Umbilical cord (tissue), 2 donors: ENCODE measurements at places on chromosomes 1 and 21. TPM values are rescaled to one million over a fixed set of nuclear protein-coding genes. Genes with fewer than 3 reads are reported as not detected.

Gene VWA1
- 58.7 TPM for total RNA-seq

Gene ZBTB8B
- 2.6 TPM for total RNA-seq

Gene LAMC1
- total RNA-seq = 585 TPM

Gene LENEP
- not detected for total RNA-seq

Gene PCNX2
- 12.5 TPM for total RNA-seq

Gene RGS13
- total RNA-seq = 5.5 TPM

Gene ANKRD35
- total RNA-seq = 0.72 TPM

Gene PSMB2
- total RNA-seq = 14.4 TPM

Gene COL24A1
- total RNA-seq = 7.5 TPM

DNA sequence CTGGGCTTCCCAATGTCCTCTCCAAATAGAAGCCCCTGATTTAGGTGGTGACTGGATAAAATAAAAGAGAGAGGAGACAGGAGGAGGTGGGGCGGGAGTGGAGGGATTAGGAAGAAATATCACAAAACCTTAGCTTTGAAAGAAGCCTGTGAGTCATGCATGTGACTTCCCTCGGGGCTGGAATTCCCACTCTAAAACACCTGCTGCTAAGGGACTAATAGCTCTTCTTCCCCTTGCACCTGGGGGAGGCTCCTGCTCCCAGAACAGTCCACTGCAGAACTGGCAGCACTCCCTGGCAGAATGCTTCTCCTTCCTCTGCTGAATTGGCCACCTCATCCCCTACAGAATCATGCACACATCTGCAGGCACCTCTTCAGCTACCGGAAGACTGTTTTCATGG lies 207.2 kb downstream of the ATG4C start:
- no peak for DNase-seq

DNA sequence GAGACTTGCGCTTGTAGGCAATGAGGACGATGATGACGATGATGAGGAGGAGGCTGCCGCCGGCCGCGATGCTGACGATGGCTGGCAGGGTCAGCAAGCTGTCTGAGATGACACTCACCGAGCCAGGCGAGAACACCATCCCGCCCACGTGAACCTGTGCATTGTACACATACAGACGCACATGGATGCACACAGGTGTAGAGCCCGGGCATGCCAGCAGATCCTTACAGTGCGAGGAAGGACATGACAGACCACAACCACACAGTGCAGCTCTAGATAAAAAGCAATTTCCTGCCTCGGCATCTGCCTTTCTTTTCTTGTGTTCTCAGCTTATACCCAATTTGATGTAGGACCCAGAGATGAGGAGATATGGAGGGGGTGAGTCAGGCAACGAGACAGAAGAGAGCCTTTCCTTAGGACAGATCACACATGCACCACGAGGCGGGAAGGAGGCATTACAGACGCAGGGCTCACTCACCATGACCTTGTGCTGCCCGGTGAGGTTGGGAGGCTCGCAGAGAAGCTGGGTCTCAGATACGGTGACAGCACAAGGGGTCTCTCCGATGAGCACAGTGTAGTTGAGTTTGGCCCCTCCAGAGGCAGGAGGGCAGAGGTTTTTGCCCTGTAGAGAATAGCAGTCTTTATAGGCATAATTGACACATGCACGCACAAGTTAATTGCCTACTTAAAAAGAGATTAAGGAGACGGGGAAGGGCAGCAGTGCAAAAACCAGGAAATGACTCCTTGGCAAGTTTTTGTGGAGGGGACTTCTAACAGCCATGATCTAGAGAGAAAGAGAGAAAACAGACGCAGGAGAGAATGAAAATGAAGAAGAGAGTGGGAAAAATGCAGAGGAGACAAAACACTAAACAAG lies 133.9 kb upstream of the CD34 start:
- no peak for DNase-seq

GRCh38 chr1:53652441-53653199 lies 86.3 kb downstream of the GLIS1 start:
- DNase-seq = no peak

DNA sequence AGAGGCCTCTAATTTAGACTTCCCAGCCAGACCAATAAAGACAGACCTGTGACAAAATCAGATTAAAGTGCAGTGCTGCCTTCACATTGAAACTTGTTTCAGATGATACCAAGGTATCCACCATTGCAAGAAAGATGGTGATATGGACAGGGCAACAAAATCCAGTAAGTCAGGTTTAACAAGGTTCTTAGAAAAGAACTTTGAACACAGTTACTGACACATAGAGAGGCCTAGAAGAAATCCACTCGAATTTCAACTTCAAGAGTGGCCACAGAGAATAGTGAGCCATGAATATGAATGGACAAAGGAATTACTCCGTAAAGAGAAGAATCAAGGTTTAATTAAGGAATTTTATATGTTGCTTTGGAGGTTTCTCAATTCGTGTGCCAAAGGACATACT lies 230.4 kb downstream of the KCNT2 start:
- DNase-seq = no peak

DNA sequence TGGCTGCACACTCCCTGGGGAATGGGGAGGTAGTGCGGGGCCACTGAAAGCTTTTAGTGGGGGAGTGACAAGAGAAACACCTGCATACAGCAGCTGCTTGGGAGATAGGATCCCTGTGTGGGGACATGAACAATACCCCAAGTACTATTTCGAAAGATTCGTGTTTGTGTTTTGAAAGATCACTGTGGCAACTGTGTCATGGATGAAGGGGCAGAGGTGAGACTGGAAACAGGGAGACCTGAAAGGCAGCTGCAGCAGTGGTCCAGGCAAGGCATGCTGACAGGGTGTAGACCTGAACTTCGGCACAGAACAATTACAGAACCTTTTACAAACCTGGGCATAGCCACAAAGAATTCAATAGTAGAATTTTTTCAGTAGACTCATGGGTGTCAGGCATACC lies 32.9 kb downstream of the TENT5C start:
- no peak for DNase-seq

- no peak for DNase-seq
Measured at GRCh38 chr21:43976661-43977060, 35.4 kb upstream of the TRAPPC10 start.

- no peak for DNase-seq
Measured at GRCh38 chr1:217004776-217005436, 281.7 kb upstream of the ESRRG start.

GRCh38 chr1:91594383-91595055 lies 93.9 kb downstream of the CDC7 start:
- DNase-seq = peak; percentile 96

GRCh38 chr1:47780469-47780995 lies 216.7 kb downstream of the TRABD2B start:
- no peak for DNase-seq
